ENCODE measurements at places on chromosomes 12 and 14.
A peak's percentile ranks its signal among the peaks of the same experiment; 100 is the strongest.

DNA sequence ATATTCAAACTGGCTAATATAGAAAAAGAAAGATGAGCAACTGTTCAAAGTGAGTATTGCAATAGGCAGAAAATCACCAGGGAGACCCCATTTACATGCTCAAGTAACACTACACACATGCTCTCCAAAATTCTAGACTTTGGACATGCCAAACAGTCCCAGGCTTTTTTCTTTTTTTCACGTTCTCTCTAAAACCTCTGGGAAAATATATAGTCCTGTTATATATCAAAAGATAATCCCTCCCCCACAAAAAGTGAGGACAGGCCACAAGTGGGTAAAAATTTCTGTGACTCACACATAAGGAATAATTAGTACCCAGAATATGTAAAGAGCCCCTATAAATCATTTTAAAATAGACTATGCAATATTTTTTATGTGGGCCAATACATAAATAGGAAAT is 55.2 kb downstream of the EFCAB11 start:
- no peak for DNase-seq

DNA sequence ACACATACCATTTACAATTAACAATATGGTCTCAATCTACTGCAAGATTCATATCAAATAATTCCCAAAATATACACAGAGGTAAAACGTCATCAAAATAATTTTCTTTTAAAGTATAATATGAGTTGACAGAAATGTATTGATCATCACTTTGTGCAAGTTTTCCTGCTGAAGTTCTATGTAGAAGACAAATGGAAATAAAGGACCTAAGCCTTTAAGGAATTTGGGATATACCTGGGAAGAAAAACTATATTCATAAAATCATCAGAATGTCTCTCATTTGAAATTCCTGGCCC is 61.1 kb upstream of the DAAM1 start:
- DNase-seq: no peak

- DNase-seq: no peak
These were observed 7.6 kb upstream of the NR4A1 start for GRCh38 chr12:52043386-52044212.

DNA sequence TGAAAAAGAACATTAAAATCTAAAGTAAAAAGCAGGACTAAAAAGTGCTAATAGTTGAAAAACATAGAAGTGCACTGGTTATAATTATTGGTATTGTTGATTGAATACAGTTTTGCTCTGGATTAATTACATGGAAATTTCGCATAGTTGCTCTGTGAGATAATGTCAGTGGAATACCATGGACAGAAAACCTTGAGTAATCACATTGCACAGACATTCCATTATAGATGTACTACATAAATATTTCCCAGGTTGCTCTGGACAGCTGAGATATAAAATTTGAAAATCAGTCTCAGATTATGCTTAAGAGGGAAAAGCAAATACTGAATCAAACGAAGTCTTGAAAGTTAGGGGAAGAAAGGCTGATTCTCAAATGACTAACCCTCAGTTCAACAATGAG is 439.3 kb upstream of the FLRT2 start:
- DNase-seq: no peak

GRCh38 chr12:109606320-109607028 is 32.9 kb downstream of the MVK start:
- no peak for DNase-seq

DNA sequence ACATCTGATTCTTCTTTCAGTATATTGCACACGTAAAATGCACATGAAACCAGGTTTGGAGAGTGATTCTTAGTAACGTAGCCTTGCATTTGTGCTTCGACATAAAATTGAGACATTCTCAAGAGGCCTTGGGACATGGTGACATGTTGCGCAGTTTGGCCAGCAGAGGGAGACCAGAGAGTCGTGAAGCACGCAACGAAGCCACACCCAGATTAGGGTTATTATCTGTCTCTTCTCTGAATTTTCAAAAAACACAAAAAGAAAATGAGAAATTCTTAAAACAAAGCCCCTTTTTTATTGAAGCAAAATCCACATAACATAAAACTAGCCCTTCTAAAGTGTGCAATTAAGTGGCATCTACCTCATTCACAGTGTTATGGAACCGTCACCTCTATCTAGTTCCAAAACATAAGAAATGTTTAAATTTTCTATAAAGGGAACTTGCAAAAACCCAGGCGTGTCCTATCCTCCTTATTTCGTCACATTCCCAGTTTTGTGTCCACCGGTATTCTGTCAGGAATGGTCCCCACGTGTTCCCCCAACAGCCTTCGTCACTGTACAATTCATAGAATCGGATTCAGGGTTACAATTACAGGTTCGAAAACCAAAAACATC is 108.8 kb upstream of the ATF7IP start:
- DNase-seq: peak; percentile 76

DNA sequence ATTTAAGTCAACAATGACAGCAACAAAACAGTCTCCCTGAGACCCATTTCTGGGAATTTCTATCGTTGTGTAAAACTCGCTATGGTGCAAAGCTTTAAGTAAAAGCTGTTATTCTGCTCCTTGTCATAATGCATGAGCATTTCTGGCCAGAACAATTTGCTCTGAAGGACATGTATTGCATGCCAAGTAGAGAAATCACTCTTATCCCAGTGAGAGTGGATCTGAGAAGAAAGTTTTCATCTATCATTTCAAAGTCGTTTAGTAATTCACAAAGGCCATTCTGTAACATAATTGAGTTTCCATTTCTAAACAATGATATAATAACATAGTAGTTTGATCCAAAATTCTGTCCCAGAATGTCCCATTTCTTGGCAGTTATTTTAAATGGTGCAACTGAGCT is 86.6 kb downstream of the TBC1D30 start:
- DNase-seq: no peak

DNA sequence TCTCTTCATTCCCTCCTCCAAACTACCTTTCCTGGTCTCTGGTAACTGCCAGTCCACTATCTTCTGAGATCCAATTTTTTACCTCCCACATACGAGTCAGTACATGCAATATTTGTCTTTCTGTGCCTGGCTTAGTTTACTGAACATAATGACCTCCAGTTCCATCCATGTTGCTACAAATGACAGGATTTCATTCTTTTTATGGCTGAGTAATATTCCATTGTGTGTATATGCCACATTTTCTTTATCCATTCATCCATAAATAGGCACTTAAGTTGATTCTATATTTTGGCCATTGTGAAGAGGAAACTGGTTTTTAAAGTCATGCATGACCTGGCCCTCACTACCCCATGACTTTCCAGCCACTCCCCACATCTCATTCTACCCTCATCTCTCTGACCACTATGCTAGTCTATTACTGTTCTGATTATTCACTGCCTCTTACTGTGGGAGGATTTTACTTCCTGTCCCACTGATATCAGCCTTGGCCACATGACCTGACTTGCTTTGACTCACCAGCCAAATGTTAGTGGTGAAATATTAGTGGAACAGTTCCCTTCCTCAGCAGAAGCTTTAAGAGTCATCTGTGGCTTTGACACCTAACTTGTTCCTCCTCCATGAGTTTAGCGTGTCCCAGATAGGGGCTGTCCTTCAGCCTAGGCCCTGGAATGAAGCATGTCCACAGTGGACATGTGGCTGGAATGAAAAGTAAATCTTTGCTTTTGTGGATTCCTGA is 52.2 kb downstream of the GOLGA5 start:
- no peak for DNase-seq

- DNase-seq: no peak
These were observed 19.1 kb upstream of the PGF start for GRCh38 chr14:74974364-74975058.

GRCh38 chr12:57793920-57794319 is 11.3 kb downstream of the TSFM start:
- DNase-seq: no peak

- no peak for DNase-seq
These were observed 23.3 kb downstream of the ZFYVE21 start for GRCh38 chr14:103738701-103739451.

DNA sequence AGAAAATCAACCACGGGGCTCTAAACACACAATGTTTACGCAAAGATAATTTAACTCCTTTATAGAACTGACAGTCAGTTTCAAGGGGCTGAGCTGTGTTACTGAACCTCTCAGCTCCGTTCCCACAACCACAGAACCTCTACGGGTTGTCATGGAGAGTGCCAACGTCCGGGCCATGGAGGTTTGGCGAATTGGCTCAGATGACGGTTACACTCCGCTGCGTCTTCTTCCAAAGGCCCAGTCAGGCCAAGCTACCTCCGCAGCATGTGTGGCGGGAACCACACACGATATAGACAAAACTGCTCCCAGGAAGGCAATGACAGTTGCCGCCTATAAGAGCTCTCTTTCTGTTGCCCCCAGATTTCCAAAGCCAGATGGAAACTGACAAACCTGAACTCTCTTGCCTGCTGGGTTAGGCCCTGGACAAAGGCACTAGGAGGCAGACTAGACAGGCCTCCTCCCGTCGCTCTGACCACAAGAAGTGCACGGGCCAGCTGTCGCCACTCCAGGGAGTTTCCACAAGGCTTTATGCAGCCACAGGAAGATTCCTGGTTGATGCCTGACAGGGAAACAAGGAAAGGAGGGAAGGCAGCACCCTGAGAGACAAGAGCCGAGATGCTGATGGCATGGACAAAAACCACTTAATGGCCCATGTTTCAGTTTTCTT is 30.3 kb downstream of the CCDC88C start:
- DNase-seq: no peak

- DNase-seq: no peak
These were observed 16.0 kb upstream of the ACTR6 start for GRCh38 chr12:100184549-100185145.

GRCh38 chr12:75735853-75736252 is 224.4 kb upstream of the KRR1 start:
- DNase-seq: no peak

- peak; percentile 57 for DNase-seq
These were observed at the start of gene KITLG for GRCh38 chr12:88580051-88580871. Gene KITLG, minus strand, starts transcription at chr12:88580471. Its CDS starts 193 bp downstream, at chr12:88580278.

- no peak for DNase-seq
These were observed 109.2 kb upstream of the EGLN3 start for GRCh38 chr14:34059925-34060650.

DNA sequence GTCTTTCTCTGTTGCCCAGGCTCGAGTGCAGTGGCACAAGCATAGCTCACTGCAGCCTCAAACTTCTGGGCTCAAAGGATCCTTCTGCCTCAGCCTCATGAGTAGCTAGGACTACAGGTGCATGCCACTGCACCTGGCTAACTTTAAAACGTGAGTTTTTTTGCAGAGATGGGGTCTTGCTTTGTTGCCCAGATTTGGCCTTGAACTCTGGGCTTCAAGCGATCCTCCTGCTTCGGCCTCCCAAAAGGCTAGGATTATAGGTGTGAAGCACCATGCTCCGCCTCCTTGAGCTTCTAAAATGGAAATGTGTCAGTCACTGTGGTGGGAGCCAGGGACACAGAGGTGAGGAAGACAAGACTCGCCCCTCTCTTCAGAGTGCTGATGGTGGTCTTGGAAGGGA is 45.6 kb downstream of the WSCD2 start:
- DNase-seq: no peak

GRCh38 chr12:93177208-93178153 is 200.2 kb upstream of the NUDT4 start:
- DNase-seq: no peak

DNA sequence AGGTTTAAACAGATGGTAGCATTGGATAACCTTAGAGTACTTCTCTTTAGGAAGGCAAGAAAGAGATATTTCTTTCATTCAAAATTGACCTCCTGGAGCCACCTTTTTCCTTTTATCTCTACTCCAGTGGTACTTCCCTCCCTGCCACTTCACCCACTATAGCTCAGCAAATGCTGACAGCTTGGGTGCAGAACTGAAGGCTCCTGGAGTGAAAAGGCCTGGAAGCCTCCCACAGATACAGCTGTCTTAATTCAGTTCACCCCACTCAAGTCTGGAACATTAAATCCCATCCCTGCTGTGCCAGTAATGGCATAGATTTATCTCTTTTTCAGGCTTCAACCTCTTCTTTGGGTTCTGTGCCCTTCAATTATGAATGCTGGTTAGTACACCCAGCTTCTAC is 140.3 kb downstream of the NEDD1 start:
- no peak for DNase-seq

- DNase-seq: no peak
These were observed 75.9 kb upstream of the TSPAN11 start for GRCh38 chr12:30850684-30851083.

DNA sequence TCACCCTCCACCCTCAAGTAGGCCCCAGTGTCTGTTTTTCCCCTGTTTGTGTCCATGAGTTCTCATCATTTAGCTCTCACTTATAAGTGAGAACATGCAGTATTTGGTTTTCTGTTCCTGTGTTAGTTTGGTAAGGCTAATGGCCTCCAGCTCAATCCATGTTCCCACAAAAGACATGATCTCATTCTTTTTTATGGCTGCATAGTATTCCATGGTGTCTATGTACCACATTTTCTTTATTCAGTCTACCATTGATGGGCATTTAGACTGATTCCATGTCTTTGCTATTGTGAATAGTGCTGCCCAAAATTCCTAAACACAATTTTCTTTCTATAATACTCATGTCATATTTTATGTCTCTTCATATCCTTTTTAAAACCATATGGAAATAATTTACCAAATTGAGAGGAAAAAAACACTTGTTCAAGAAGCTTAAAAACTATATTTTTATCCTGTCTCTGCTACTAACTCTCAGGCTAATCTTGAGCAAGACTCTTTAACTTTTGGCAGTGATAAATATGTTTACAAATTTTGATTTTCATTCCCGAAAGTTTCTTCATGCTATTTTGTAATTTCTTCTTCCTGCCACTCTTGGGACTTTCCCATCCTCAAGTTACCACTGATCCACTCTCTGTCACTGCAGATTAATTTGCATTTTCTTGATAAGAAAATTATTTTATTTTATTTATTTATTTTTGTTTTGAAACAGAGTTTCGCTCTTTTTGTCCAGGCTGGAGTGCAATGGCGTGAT is 28.0 kb upstream of the OSBPL8 start:
- no peak for DNase-seq

- no peak for DNase-seq
These were observed 373.3 kb downstream of the MDGA2 start for GRCh38 chr14:47302121-47302520.

DNA sequence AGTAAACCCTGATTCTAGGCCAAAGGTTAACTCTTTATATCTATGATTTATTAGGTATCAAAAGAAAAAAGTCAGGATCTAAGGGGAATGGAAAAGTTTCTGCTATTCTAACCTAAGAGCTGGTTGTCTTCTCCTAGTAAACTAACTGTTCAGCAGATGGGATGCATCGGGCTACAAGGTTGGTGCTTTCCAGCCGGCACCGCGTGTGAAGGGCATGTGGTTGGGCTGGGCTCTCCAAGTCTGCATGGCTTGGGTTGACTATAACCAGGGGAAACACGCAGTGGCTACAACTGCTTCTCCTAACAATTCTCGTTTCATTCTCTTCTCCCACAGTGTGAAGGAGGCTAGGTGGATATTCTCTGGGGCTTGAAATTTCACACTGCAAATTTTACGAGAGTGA is 354.5 kb downstream of the APAF1 start:
- no peak for DNase-seq

DNA sequence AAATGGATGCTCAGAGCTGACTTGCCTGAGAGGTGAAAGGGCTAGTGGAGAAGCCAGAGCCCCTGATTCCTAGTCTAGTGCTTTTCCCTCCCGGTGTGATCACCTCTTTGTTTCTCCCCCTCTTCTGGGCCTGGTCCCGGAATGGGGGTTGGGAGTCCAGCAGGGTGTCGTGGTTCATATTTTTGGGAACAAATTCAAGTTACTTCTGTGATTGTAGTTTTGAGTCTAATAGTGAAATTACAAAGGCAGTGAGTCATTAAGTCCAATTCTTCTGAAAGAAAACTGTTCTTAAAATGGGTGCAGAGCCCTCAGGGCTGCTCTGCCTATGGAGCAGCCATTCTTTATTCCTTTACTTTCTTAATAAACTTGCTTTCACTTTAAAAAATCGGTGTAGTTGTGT is 7.6 kb downstream of the SUSD6 start:
- no peak for DNase-seq

Measured in NCI-H1048 (cell line).